ENCODE measurements at places on chromosomes 3 and 15.

GRCh38 chr15:47720555-47720954 lies 3.2 kb downstream of the SEMA6D start:
- no peak for DNase-seq

DNA sequence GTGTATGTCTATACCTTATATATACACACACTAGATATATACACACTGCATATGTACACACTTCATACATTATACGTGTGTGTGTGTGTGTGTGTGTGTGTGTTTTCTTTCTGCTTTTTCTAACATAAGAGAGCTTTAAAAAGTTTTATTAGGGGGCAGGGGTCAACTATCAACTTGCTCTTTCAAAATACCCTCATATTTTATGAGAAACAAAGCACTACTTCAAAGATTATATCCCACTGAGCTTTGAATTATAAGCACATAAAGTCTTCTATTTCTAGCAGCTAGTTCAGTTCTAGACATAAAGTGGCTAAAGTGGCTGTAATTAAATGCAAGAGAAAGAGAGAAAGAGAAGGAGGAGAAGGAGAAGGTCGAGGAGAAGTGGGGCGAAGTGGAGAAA lies 1361.3 kb downstream of the ZPLD1 start:
- no peak for DNase-seq

DNA sequence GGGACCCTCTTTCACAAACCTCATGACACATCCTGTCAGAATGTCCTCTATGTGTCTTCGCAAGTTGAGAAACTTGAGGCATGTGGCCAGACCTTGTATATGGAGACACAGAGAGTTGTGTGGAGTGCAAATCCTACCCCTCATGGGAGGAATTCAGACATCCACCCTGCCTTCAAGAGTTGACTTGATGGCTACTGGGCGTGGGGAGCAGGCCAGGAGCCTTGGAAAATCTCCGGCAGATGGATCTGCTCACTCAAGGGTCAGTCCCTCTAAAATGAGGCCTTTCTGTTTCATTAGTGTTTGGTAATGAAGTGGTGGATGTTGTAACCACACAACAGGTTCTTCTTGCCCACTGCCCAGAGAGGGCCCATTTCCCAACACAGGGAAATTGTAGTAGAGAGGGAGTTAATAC lies 79.0 kb downstream of the ASB7 start:
- DNase-seq: no peak

DNA sequence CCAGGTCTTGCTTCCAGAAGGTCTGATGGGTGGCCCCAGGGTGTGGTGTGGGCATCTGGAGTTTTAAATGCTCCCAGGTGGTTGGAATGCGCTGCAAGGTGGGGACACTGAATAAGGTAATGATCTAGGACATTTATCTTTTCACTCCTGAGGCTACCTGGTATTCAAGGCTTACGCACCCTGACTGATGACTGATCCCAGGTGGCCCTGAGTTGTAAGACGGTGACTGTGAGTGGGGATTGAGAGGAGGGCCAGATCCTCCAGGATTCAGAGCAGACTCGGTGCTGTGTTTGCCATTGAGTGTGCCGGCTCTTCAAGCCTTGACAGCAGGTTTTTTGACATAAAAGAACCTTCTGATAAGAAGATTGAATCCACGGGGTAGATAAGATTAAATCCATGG lies 40.3 kb downstream of the SLC6A20 start:
- no peak for DNase-seq

DNA sequence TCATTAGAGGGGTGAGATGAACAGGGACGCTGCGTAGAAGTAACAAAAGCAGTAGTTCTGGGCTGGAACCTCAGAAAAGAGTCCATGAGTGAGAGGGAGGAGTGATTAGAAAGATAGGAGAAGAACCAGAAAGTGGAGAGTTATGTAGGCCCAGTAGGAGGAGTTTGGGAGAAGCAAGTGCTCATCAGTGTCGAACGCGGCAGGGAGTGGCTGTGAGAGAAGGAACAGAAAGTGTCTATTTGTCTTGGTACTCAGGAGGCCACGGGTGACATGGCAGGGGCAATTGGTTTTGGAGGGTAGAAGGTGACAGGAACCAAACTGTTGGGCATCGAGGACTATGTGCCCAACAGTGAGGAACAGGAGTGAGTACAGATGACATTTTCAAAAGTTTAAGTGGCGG lies 1.3 kb upstream of the INSYN1 start:
- DNase-seq: no peak

DNA sequence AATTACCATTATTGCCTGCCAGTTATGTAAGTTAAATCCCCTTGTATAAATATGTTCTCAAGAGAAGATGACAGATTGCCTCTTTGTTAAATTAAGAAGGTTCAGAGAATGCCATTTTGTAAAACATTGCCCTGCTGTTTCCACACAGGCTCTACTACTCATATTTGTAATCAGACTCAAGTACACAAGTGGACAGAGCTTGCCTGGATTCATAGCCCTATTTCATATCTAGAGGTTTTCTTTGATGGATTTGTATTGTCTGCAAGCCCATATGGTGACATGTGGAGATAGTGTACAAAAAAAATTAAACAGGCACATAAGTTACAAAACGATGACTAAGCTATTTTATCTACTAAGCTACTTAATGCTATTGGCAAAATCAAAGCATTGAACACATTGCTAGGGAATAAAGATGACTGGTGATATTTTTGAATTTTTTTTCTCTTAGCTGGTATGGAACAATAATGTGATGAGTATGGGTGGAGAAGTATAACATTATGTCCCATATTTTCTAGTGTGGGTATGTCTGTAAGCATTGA lies 1286.6 kb upstream of the ALCAM start:
- no peak for DNase-seq

DNA sequence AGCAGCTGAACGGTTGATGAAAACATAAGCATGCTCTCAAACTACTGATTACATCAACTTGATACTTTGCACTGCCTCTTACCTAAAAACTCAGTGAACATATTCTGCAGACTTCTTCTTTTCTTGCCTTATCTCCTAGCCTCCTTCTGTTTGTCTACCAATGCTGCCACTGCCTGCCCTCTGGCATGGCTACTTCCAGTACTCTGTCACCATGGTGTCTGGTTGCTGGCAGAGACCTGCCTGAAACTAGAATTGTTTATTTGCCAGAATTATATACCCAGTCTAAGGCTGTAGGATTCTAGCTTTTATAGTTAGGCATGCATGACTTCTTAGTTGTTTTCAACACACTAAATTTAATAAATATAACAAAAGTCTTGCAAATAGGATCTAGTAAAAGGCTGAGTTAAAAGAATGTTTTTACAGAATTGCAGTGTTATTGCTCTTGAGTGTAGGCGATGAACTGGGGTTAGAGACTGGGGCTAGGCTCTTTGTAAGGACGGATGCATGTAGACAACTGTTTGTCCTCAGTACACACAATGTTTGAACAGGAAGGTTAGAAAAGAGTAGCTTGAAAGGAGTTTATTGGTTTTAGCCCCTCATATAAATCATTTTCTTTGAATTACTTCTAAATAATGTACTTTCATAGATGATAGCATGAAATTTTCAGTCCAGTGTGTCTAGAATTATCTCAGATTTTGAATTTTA lies 116.3 kb downstream of the KCNAB1 start:
- no peak for DNase-seq

- DNase-seq: peak; percentile 62
Observed at GRCh38 chr3:13095408-13095937, 22.2 kb upstream of the IQSEC1 start.

GRCh38 chr3:87246662-87247429 lies 19.7 kb downstream of the CHMP2B start:
- DNase-seq: no peak

DNA sequence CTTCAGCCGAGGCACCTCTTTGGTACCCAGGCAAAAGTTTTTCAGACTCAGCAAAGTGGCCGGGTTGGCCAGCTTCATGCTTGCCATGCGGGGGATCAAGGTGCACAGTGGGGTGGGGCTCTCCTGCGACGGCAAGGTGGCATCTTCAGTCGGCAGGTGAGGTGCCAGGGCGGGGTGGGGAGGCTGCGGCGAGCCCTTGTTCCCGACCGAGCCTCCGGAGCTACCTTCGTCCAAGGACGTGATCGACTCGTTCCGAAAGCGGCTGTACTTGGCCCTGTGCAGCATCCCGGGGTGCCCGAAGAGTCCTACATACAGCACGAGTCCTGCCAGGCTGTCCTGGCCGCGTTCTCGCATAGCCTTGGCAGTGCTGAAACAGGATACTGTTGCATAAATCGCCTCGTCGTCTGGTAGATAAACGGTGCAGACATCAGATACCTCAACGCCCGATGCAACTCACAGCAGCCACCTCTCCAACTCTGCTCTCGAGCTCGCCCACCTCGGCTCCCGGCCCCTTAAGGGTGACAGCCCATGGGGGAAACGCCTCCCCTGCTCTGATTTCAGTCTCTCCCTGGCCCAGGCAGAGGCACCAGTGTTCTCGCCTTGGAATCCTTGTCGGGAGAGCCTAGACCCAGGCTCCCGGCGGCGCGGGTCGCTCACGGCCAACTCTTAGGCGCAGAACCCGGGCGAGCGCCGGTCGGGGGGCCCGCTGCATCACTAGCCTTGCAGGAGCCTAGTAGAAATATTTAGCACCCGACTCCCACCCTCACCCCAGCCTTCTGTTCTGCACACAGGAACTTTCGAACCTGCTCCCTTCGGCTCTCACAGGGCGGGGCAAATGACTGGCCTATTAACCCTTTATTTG lies 826 bp downstream of the SHC4 start:
- no peak for DNase-seq

DNA sequence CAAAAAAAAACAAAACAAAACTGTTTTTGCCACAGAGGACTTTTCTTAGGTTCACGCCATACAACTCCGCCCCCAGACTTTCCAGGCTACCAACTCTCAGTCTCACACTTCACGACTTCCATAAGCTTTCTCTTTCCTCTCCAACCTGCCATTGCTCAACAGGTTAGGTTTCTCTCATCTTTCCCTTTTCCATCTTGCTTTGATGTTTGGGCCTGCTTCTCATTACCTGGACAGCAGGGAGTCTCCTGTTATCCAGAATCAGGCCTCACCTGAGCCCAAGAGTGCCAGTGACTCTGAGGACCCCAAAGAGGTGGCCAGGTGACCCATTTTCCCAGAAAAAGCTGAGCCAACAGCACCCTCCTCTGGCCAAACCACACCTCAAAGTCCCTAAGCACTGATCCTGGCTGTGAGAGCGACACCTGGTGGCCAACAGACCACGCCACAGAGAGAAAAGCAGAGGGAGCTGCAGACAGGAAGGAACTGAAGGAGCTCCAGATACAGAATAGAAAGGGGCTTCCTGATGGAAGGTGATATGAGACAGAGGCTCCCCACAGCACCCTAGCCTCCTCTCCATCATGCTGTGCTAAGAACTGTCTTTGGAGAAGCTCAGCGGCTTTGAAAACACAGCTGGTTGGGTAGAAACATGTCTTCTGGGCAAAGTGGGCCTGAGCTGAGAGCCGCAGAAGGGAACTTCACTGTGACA lies 4.0 kb downstream of the CCDC51 start:
- DNase-seq: peak; percentile 46

GRCh38 chr15:35181538-35181937 lies 96.4 kb upstream of the NANOGP8 start:
- no peak for DNase-seq

GRCh38 chr15:100794008-100794407 lies 85.6 kb upstream of the ALDH1A3 start:
- DNase-seq: no peak

DNA sequence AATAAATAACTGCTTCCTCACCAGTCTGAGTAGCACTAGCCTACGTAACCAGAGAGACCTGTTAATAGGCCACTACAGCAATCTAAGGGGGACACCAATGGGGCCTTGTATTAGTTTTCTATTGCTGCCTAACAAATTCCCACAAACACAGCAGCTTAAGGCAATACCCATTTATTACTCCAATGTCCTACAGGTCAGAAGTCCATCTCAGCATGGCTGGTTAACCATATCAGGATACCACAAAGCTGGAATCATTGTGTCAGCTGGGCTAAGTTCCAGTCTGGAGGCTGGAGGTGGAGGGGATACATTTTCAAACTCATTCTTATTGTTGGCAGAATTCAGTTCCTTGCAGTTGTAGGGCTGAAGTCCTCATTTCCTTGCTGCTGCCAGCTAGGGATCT lies 331.9 kb downstream of the ULK4 start:
- no peak for DNase-seq

DNA sequence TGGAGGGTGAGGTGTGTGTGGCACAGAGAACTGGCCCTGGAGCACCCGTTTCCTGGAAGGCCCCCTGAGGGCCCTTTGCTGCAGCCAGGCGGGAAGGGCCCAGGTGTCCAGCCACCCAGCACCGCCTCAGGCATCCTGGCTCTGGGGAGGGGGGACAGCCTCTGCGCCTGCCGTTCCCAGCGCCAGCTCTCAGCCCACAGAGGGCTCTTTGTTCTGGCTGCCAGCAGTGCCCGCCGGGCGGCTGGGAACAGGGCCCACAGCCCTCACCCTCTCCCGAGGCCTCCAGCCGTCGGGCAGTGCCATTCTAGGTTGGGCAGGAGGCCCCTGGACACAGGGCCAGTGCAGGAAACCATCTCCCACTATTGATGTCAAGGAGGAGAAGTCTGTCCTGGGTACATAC lies 8.3 kb downstream of the SLC38A3 start:
- no peak for DNase-seq

DNA sequence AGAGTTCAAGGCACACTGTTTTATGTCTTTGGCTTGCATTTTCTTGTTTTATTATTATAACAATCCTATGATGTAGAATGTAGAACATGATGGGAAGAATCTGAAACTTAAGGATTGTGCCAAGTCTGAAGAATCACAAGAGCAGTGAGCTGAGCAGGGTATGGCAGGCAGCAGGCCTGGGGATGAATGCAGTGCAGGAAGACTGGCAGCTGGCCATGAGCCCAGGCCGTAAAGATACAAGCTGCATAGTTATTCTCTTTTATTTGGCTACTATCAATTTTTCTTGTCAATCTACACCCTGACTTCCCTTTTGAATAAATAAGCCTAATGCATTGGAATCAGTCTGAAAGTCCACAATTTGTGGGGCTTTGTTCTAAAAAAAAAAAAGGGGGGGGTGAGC lies 89.6 kb upstream of the ARPP21 start:
- no peak for DNase-seq

DNA sequence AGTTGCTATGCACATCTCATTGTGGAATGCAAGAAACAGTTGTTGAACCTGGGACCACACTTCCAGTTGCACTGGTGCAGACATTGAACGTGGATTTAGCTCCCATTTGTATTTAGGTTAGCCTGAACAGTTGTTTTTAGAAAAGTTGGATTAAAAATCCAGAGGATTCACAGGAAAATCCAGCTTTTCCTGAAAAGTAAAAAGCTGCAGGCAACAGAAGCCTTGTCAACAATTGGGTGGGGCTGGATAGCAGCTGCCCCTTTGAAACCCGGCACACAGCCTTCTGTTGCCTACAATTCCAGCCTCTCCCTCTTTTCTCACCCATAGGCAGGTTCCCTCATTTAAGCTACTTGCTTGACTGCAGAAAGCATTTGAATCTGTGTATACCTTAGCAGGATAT lies 165.3 kb upstream of the TBL1XR1 start:
- DNase-seq: no peak

- DNase-seq: no peak
Observed at GRCh38 chr3:182717216-182717615, 76.1 kb upstream of the ATP11B start.

DNA sequence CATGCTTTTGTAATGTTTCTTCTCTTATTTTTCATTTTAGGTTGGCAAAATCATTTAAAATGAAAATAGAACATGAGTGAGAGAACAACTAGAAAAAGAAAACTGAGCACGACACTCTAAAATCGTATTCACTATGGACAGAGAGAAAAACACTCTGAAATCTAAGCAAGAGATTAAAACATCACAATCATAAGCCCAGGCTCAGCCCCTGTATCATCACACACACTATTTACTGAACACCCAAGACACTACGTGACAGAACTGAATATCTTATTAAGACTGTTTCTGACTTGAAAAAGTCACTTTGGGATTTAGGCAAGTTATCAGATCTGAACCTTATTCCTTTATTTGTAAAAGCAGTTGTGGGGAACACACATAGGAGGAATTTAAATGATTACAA lies 82.6 kb upstream of the PLXND1 start:
- no peak for DNase-seq

All from NCI-H2227 treated with DMSO at 0.1 percent for 48 hours (cell line).